ENCODE measurements at places on chromosomes 4 and X.

DNA sequence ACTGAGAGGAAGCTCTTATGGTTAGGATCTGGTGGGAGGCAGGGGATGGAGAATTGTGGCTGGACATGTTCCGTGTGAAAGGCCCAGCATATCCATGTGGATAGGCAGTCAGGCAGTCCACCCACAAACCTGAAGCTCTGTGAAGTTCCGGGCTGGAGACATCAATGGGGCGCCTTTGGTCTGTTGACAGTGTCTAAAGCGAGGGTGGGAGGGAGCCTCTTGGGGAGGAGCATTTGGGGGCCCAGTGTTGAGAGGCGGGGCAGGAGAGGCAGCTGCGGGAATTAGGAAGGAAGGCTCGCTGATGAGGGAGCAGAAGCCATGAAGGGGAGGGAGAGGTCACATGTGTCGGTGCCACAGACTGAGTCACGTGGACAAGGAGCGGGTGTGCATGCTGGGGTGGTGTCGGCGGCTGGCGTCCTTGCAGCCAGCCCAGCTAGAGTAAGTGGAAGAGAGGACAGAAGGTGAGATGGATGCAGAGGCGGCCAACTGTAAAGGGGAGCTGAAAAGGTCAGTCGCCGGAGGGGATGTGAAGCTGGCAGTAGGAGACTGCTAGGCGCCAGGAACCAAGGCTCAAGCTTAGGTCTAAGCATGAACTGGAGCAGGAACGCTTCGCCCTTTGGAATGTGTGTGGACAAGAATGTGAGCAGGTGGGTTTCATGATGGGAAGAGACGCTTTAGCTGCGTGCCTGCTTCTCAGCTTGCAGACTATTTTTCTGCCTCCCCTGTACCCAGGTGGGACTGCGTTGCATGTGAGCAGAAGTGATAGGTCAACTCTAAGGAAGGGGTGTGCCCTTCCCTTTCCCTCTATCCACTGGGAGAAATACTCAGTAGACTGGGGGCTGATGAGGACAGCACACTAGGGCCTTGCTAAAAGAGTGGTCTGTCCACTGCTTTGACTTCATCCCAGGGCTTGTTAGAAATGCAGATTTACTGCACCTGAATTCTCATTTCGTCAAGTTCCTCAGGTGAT lies 44.0 kb upstream of the TLR2 start:
- no peak for DNase-seq

DNA sequence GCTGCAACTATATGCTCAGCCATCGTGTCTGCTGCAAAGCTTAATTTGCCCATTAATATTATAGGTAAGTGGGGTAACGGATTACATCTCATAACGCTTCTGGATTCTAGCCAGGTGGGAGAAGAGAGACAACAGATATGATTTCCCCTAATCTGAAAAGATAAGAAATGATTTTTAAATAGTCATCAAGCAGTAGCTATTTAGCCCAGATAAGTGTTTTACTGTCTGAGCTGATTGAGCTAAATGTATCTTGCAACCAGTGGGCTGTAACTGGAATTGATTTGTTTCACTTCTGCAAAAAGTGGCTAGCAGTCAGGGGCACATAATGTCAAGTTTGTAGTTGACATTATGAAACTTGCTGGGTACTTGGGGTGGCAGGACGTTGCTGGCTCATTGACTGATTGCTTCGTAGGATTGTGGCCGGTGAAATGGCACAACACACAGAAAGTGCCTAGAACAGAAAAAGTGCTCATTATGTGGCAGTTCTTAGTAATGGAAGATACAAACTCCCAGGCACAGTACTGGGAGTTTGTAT lies 18.5 kb downstream of the LAP3 start:
- DNase-seq = no peak

GRCh38 chrX:40068048-40068447 lies 29.7 kb downstream of the BCOR start:
- no peak for DNase-seq

DNA sequence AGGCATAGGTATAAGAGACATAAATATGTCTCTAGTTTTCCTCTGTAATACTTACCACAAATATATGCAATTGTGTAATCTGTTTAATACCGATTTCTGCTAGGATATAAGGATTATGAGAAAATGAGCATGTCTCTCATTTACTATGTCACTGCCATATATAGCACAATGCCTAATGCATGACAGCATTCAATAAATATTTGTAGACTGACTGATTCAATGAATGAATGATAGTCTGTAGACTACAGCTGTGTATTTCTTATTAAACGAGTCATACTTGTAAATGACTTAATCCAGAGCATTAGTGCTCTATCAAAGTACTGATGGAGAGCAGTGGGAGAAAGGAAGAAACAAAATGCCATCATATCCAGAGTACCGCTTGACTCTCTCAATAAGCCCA lies 175.6 kb downstream of the PPP3CA start:
- DNase-seq = no peak

- DNase-seq = no peak
These were observed 37.6 kb downstream of the EFHC2 start for GRCh38 chrX:44305921-44306320.

- DNase-seq = no peak
These were observed 22.2 kb downstream of the LIAS start for GRCh38 chr4:39480902-39481695.

DNA sequence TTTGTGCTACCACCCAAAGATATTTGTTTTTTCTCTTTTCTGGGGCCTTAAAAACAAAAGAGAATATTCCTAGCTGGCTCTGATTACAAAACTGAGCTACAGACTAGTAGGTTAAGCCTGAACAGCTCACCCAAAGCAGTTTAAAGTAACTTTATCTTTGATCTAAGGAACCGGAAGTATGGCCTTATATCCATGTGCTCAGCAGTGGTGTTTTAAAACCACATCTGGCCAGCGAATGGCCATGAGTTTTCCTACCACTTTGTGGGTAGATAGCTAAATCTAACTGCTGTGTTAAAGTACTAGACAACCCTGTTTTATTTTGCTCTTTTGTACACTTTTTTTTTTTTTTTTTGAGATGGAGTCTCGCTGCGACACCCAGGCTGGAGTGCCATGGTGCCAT lies 24.6 kb downstream of the ADGRG4 start:
- no peak for DNase-seq

DNA sequence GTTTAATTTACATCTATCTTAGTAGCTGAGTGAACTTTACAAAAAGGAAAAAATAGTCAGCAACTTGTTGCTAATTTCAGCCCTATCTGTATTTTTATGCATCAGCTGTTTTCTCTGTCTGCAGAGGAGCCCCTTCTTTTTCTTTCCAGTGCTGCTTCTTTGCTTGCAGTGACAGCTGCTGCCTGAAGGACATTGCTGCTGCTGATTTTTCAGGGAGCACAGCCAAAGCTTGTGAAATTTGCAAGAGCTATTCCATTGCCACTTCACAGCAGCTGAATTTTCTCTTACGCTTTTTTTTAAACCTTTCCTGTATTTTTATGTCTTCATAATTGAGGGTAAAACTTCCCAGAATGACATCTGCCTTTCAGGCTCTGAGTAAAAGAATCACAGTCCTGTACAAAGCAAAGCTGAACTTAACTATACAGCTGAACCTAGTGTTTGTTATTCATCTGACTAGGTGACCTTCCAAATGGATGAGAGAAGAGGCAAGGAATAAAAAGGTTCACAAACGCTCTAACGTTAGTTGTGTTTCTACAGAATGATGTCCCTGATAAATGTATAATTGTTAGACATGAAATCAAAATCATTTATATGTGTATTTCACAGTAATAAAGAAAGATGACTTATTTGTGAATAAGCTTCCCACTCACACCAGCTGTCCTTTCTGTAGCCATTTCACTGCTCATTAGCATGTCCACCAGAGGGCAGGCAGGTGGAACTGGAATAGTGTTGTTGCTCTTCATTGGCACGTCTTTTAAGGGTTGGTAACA lies 541.4 kb downstream of the ADGRL3 start:
- no peak for DNase-seq

- DNase-seq = no peak
These were observed 17.8 kb downstream of the ARHGEF6 start for GRCh38 chrX:136762820-136763452.

DNA sequence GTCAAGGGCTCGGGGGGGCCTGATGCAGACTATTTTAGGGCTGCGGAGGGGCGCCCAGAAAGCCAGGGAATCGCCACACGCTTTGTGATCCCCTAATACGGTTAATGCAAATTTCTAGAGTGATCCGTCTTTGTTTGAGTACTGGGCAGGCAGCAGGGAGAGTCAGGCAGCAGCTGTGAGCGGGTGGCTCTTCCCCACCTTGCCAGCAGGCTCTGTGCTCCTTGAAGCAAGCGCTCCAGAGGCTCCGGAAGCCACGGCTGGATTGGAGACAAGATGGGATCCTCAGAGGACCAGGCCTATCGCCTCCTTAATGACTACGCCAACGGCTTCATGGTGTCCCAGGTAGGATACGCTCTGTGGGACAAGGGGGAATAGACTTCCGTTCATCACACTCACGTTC lies at the start of gene ASMT:
Gene ASMT (plus strand): TSS at position 133 of the 400 bp plus-strand sequence. CDS start 141 bp downstream, at position 274.
- DNase-seq = no peak

DNA sequence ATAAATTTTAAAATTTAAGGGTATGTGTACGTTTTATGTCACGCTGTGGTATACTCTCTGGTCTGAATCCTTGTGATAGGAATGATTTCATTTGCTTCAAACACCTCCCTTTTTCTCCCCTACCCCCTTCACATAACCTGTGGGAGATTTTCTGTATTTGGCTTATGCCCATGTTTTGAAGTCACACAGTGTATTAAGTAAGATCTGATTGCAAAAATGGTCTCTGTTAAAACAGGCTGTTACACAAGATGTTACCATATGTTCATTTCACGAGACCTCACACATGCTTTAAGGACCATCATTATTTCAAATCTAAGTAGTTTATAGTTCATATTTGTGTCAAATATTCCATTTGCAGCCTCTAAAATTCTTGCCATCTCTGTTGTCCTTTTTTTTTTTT lies 63.5 kb downstream of the TMEM131L start:
- DNase-seq = no peak

GRCh38 chr4:90816754-90817153 lies 689.6 kb downstream of the CCSER1 start:
- no peak for DNase-seq

DNA sequence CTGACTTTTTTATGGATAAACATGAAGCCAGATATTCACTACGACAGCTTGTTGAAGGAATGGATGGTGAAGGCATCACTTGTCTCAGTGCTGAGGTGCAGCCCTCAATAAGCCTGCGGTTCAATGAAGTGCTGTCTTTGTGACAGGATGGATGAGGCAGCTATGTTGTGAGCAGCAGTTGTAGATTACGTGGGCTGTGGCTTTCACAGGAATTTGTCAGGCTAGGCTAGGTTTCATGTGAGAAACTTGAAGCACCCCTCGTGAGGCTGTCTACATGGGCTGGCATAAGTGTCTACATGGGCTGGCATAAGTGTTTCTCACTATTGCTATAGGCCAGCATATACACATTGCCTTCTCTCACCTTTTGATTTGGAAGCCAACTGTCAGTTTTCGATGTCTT lies 1050.0 kb downstream of the ADGRL3 start:
- DNase-seq = no peak

DNA sequence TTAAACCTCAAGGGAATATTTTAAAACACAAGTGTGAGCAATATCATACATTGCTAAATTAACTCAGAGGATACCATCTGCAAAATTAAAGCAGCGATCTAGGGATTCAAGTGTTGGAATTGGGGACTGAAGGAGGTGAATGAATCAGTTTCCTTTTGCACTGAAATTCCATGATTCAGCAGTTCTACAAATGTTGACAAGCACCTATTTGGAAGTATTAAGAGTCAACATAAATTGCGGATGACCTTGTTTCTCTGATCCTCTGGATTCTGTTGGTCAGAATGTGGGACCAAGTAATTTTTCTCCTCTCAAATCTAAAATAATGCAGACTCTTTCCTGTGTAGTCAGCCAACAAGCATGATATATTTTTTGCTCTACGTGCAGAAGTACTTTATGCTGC lies 78.8 kb downstream of the LDB2 start:
- DNase-seq = no peak

GRCh38 chrX:153828308-153828707 lies 2.0 kb downstream of the PDZD4 start:
- no peak for DNase-seq

- no peak for DNase-seq
These were observed 78.0 kb downstream of the MSN start for GRCh38 chrX:65745427-65745826.

GRCh38 chrX:47539860-47540259 lies 21.1 kb upstream of the ARAF start:
- no peak for DNase-seq

GRCh38 chr4:104815665-104816064 lies 321.0 kb upstream of the CXXC4 start:
- no peak for DNase-seq

GRCh38 chr4:98771959-98772632 lies 113.7 kb upstream of the TSPAN5 start:
- no peak for DNase-seq

- no peak for DNase-seq
These were observed 951 bp upstream of the ZNF518B start for GRCh38 chr4:10458177-10458576.

- DNase-seq = no peak
These were observed 1.5 kb upstream of the COMMD8 start for GRCh38 chr4:47465004-47465403.

GRCh38 chr4:170089274-170089667 lies 485 bp downstream of the AADAT start:
- peak; percentile 45 for DNase-seq

DNA sequence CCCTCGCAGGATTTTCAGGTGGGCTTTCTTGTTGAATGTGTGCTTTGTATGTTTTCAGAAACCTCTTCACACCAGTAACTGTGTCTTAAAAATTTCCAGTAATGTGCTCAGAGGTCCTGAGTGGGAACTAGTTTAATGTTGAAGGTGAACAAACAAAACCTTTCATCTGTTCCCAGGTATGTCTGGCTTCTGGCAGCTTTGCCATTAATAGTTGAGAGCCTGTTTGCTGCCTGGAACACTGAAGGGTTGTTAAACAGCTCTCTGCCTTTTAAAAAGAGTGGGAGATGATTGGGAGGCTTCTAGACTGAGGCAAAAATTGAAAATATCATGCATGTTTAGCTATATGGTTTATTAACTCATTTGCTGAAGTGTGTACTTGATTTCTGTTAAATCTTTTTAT lies 161.2 kb upstream of the AGTR2 start:
- no peak for DNase-seq

- DNase-seq = no peak
These were observed 38.6 kb downstream of the COL4A6 start for GRCh38 chrX:108399418-108400165.

DNA sequence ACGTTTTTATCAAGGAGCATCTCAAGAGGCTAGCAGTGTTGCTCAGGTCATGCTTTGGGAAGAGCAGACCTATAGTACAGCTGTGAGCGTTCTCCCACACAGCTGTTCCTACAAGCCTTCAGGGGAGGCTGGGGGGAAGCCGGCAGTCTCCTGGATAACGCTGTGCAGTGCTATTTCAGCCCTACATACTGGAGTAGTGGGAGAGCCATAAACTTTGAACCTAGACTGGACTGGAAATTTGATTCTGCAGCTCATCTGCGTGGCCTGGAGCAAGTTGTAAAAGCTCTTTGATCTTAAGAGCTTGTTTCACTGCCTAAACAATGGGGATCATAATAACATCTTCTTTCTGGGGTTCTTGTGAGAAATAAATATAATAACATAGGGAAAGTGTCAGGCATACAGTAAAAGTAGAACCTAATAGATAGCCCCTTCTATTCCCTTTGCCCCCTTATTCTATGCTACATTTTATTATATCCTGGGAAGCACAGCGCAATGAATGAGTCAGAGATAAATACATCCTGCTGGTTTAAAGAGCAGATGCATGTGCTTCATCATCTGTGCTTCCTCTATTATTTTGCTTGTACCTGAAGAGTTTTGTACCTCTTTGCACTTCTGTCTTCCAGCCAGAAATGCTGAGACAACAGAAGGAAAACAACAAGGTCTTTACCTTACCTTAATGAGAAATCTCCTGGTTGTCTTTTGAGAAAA lies 14.7 kb upstream of the AMBN start:
- DNase-seq = no peak
